Renal pelvis (tissue), 12 donors: ENCODE measurements at places on chromosomes 12 and 14. TPM values are rescaled to one million over a fixed set of nuclear protein-coding genes. Genes with fewer than 3 reads are reported as not detected.

The AMN gene
- 43.3 TPM for polyA plus RNA-seq

The METTL3 gene
- 106 TPM for polyA plus RNA-seq

The RERG gene
- polyA plus RNA-seq, result 31.1 TPM

DNA sequence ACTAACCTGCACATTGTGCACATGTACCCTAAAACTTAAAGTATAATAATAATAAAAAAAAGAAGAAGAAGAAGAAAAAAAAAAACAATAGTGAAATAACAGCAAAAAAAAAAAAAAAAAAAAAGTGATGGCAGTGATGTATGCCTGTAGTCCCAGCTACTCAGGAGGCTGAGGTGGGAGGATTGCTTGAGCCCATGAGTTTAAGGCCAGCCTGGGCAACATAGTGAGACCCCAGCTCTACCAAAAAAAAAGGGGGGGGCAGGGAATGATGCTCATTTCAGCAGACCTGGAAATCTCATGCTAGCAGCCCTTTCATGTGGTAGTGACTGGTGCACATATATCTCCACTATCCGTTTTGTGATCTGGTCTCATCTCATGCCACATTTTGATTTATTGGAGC is 20.8 kb downstream of the TRAFD1 start:
- DNase-seq, result no peak

GRCh38 chr14:73437206-73437605 is 21.1 kb downstream of the NUMB start:
- DNase-seq, result no peak

- DNase-seq, result no peak
These were observed 100.7 kb downstream of the RPL10L start for GRCh38 chr14:46550836-46551235.

- no peak for DNase-seq
These were observed 137.7 kb upstream of the FGD4 start for GRCh38 chr12:32261638-32262037.

The CCDC38 gene
- 0.24 TPM for polyA plus RNA-seq
